ENCODE measurements at places on chromosomes 7 and 10.
A peak's percentile ranks its signal among the peaks of the same experiment; 100 is the strongest.

DNA sequence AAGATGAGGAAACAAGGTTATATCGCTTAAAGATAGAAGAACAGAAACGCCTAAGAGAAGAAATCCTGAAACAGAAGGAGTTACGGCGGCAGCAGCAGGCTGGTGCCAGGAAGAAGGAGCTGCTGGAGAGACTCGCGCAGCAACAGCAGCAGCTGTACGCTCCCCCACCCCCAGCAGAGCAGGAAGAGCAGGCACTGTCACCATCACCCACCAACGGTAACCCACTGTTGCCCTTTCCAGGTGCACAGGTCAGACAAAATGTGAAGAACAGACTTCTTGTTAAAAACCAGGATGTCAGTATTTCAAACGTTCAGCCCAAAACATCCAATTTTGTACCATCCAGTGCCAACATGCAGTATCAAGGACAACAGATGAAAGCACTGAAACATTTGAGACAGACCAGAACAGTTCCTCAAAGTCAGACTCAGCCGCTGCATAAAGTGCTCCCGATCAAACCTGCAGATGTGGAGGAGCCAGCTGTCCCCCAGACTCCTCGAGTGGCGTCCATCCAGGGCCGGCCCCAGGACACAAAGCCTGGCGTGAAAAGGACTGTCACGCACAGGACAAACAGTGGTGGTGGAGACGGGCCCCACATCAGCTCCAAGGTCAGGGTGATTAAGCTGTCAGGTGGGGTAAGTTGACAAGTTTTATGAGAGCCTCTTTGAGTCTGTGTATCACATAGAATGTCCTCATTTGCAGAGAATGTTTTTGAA, 67.1 kb downstream of the SHH start:
- DNase-seq: no peak

- DNase-seq: no peak
Observed at GRCh38 chr10:126497672-126498071, 109.4 kb upstream of the ADAM12 start.

DNA sequence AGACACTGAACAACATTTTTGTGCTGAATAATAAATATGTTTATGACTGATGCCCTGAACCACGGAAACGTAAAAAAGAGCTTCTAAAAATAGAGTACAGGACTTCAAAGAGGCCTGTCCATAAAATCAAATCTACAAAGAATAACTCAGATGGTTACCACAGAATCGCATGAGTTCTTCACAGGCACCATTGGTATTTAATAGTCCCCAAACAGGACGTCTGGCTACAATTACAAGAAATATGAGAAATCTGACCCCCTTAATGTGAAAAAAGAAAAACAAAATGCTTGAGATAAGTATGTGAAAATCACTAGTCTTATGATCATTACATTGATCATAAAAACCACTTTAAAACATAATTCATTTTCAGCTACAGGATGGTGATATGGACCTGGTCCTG, 20.8 kb downstream of the CYTH3 start:
- no peak for DNase-seq

DNA sequence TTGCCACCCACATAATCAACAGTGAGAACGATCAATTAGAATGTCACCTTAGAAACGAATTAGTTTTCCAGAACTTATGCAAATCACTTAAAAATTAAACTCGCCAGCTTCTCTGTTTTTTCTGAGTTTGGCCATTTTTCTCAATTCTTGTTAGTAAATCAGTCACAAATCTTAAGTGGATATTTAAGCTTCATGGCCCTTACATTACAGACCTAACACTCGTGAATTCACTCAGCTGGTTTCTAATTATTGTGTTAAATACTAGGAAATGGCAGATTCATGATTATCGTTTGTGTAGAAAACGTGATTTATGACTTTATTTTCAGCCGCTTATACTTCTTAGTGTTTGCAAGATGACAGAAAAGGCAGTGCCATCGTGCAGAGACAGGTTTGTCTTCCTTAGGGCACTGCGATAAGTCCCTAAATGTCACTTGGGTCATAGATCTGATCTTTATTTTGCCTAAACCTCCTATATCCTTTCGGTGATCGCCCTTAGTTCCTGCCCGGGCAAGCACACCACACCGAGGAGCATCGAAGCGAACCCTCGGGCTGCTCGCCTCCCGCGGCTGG, 587 bp upstream of the CELF2 start:
- no peak for DNase-seq

GRCh38 chr10:98170249-98171117, 36.0 kb downstream of the R3HCC1L start:
- DNase-seq: peak; percentile 47

DNA sequence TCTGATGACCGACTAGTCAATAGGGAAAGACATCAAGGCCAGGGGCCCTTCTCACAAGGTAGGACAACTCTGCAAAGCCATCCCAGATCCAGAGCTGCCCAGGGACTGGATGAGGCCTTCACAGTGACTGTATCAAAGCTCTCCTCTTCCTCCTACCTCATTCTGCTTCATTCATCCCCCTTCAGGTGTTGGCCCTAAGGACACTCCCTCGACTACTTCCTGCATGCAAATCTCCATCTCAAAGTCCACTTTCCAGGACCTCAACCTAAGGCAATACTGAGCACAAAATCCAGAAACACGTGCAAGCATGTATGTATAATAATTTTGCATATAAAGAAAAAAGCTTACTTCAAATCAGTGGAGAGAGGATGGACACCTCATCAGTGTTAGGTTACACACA, 25.1 kb downstream of the DPY19L1 start:
- DNase-seq: no peak

DNA sequence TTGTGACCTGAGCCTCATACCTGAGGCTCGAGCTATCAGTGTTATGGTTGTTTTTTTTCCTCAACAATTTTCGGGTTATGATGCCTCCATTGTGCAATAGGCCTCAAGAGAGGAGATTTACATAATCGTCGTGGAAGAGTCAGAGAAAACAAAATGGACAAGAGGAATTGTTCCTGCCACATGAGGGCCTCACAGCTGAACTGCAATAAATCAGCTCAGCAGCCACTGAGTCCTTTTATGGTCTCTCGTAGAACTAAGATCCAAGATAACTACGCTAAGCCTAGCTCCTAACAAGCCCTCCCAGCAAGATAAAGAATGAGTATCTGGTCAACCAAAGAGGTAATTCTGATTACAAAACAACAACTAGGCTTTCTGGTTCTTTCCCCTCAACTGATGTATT, 336.8 kb downstream of the WDR11 start:
- DNase-seq: no peak

DNA sequence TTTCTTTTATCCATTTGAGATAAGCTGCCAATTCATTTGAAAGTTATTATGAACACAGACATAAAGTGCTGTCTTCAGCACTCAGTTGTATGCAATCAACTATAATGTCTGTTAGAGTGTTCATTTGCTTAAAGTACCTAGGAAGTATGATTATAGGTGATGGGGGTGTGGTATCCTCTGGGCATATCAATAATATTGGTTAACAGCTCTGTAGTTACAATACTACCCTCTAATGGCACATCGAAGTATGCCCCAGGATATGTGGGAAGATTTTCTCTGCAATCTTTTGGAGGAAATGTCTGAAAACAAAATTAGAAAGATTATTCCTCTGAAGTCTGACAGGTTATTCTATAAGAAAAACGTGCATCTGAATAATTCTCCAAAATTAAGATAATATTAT, 429.7 kb downstream of the ARL4A start:
- DNase-seq: no peak

DNA sequence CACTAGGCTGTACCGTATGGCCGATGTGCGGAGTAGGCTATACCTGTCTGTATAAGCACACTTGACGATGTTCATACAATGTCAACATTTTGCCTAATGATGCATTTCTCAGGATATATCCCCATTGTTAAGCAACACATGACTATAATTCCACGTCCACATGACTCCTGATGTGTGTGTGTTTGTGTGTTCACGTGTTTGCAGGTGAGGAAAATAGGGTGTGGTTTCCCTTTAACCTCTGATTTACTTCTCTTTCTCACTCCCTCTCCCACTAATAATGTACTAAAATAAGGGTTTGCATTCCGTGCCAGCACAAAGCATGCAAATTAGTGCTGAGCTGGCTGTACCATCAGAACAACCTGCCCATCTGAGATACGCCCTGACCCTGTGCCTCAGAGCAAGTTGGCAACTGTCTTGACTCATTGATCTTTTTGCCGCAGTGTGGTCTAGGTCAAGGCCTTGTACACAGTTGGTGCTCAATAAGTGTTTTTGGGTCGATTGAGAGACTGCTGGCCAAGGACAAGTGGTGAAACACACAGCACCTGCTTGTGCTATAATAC, 64.6 kb upstream of the DOCK1 start:
- DNase-seq: no peak

GRCh38 chr10:43376046-43376635, 4.7 kb downstream of the FXYD4 start:
- no peak for DNase-seq

DNA sequence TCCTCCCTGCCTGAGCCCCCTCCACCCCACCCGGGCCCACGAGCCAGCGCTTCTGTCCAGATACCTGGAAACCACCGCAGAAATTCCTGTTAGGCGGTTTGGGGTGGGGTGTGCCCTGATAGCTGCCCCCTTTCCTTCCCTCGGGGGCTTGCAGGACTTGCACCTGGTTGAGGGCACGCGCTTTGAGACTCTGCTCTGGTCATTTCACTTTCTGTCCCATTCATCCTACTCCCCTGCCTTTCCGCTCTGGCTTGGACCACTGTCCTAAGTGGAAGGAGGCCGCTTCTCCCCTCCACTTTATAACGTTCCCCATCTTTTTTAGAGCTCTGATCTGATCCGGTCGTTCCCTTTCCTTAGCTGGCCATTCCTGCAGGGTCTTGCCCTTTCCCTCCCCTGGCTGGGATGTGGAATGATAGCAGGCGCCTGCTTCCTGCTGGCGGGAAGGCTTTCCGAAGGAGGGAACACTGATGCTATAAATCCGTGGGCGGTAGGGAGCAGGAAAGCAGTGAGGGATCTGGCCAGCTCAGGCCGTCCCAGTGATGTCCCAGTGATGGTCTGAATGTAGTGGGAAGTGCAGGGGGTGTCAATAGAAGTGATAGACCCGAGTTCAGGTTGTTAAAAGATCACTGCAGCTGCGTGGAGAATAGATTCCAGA, 852 bp upstream of the PRKAR1B start:
- DNase-seq: peak; percentile 20

GRCh38 chr10:72561745-72562166, 64.1 kb downstream of the MICU1 start:
- DNase-seq: no peak

DNA sequence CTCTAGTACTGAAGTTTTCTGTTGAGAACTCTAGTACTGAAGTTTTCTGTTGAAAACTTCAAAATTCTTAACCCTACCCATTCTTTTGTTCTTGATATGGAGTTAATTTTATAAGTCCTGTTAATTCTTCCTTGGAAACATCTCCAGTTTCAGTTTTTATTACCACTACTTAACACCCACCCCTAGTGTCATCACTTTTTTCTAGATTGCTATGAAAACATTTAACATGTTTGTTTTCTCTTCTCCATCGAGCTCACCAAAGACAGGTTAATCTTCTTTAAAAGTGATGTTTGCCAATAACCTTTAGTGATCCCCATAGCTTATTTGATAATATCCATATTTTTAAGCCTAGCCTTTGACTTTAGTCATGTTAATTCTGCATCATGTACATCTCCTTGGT, 147.9 kb downstream of the PPP1R9A start:
- no peak for DNase-seq

- no peak for DNase-seq
Observed at GRCh38 chr7:23475576-23475839, 5.2 kb upstream of the IGF2BP3 start.

DNA sequence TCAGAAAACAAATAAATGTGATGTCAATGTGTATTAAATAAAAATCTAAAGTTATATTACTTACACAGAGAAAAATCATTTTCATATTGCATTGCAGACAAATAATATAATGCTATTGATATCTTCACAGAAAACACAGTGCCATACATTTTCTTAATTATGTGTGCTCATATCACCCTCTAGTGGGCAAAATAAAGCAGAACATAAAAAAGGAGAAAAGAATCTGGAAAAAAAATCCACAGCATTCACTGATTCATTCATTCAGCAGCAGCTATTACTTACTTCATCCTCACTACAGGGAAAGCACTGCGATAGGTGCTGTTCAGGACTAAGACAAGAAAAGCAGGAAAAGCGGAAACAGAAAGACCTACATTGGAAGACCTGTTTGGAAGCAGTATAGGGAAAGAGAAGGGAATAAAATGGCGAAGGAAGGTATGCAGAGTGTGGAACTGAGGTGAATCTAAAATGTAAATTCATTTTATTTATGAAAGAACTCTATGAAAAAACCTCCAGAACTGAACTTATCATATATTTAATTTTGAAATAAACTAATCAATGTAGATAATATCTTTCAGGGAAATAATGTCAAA, 73.2 kb downstream of the POT1 start:
- DNase-seq: peak; percentile 30

GRCh38 chr10:51047857-51048256, 26.4 kb upstream of the PRKG1 start:
- no peak for DNase-seq

DNA sequence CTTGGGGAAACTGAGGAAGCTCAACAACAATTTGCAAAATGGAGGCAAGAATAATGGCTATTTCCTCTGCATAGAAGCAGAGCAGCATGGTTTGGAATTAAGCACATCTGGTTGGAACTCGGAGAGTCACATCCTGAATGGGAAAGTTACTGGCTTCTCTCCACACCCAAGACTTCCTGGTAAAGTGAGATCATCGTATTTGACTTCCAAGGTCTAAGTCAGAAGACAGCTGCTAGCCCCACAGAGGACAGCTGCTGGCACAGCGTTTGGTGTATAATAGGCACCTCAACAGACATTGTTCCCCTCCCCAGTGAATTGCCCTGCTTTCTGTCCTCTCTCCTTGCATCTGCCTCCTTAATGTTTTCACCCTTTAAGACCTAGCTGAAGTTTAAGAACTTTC, 37.0 kb upstream of the NRF1 start:
- no peak for DNase-seq

- no peak for DNase-seq
Observed at GRCh38 chr10:58439632-58440364, 54.6 kb downstream of the TFAM start.

DNA sequence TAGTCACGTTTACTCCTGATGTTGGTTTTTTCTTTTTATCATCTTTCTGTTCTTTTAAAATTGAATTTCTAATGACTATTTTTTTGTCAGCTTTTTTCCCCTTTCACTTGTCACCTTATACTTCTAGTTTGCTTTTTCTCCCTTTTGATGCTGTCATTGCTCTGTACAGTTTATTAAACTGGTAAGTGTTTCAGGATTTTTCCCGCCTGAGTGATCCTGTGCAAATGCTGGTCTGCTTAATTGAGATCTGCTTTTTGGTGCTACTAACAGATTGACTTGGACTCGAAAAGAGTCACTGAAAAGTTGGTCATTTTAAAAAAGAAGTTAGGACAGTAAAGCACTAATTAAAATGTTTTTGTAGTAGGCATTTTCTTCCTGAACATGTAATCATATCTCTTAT, 95.2 kb downstream of the PHTF2 start:
- DNase-seq: no peak

GRCh38 chr7:38327637-38328036, 54.2 kb upstream of the TARP start:
- no peak for DNase-seq

- no peak for DNase-seq
Observed at GRCh38 chr7:20722941-20723340, 63.7 kb downstream of the SP8 start.

- DNase-seq: no peak
Observed at GRCh38 chr7:134669845-134670373, 23.3 kb downstream of the BPGM start.

Data from left lung (tissue), 14 donors.